Dermis blood vessel endothelial cell (primary cell): ENCODE measurements at places on chromosomes 4 and X.

GRCh38 chr4:185743722-185744487 lies 68.1 kb downstream of the SORBS2 start:
- no peak for DNase-seq

- DNase-seq, result no peak
These were observed 15.3 kb upstream of the ANXA5 start for GRCh38 chr4:121712001-121712651.

DNA sequence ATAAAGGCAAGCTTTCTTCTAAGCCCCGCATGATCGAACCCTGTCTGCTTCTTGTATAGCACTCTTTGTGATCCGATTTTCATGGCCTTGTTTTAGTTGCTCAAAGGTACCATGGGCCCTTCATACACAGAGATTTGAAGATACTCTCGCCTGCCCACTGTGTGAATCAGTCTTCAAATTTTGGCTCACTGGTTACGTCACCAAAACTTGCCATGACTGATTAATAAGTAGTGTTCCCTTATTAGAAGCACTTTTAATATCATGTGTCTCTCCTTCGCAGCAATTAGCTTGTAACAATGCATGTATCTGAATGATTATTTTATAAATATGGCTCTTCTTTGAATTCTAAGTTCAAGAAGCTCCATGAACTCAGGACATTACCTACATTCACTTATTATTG lies 880.5 kb downstream of the STPG2 start:
- no peak for DNase-seq

- no peak for DNase-seq
These were observed 5.0 kb upstream of the SCML1 start for GRCh38 chrX:17732138-17732783.

- DNase-seq, result no peak
These were observed 96.5 kb downstream of the FRMPD4 start for GRCh38 chrX:12234534-12235329.

DNA sequence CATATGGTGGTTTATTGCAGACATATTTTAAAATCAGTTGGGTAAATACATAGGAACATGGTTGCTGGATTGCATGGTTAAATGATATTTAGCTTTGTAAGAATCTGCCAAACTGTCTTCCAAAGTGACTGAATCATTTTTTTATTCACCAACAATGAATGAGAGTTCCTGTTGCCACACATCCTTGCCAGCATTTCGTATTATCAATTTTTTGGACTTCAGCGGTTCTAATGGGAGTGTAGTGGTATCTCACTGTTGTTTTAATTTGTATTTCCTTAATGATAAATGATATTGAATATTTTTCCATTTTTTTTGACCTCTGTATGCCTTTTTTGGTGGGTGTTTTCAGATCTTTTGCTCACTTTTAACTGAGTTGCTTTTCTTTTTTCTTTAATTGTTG lies 1.4 kb upstream of the MTHFD2L start:
- peak; percentile 16 for DNase-seq

GRCh38 chr4:73540826-73541225 lies 59.3 kb downstream of the AFM start:
- no peak for DNase-seq

DNA sequence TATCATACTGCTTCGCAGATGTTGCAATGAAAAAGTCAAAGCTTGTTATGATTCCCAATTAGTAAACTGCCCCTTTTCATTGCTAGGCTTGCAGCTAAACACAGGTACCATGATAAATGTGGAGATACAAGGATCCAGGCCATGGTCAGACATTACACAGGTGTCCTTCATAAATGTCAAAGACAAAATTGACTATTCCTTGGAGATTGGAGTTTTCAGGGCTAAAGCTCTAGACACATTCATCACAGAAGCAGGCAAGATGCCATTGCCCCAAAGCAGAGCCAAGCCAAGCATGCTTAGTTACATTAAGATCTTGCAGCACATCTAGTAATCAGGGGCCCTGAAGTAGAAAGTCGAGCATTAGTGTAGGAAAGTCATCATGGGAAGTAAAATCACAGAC lies 111.3 kb upstream of the INTU start:
- DNase-seq, result no peak

DNA sequence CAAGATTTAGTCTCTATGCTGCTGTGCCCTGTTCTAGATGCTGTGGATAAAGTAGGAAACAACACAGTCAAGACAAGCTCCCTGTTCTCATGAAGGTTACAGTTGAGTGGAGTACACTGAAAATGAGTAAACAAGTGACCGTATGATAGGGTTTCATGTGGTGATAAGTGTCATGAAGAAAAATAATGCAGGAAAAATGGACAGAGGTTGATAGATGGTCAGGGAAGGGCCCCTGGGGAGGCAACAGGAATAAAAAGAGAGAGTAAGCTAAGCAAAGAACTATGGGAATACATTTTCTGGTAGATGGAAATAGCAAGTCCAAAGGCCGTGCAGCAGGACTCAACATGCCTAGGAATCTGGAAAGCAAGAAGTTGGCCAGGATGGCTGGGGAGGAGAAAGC lies 394.0 kb downstream of the DTHD1 start:
- DNase-seq, result no peak

DNA sequence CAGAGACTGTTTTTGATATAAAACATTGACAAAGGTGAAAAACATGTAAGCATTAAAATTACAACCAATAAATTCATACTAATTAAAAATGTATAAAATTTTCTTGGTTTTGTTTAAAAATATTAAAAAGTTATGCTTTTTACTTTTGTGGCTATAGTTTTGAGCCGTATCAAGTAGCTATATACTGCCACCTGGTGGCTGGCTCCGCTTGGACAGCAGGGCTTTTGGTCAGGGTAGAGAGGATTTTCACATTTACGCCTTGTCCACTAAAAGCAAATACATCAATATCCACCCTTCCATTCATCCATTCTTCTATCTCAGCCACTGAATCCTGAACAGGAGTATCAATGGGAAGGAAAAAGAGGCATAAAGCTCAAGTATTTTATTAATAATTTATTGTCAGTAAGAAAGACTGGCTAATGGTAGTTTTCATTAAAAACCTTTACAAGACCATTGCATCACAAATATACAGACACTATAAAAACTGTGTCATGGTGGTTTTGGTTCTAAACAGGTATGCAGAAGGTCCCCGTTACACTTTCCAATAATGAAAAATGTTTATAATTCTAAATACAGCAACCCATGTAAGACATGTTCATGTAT lies 32.1 kb upstream of the MTNR1A start:
- peak; percentile 75 for DNase-seq

- DNase-seq, result no peak
These were observed 50.6 kb downstream of the NHS start for GRCh38 chrX:17425551-17425950.

DNA sequence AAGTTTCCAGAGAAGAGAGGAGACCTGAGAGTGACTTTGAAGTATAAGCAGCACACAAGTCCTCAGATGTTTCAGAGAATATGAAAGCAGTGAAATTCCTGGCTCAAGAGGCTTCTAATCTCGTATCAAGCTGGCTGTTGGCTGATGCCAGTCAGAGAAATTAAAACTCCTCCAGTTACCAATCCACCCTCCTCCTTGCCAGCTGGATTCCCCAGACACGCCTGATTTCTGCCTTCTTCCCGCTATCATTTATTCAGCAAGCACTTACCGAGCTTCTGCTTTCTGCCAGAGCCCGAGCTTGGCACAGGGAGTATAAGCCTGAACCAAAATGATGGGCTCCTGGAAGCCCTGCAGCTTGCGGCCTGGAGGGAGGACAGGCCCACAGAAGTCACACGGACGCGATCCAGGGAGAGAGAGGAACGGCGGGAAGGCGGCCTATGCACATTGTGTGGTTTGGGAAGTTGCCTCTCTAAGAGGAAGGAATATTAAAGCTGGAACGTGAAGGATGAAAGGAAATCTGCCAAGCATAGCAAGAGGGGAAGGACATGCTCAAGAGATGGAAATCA lies 102.4 kb upstream of the TBL1X start:
- no peak for DNase-seq

- DNase-seq, result no peak
These were observed 33.6 kb upstream of the MXD4 start for GRCh38 chr4:2295500-2295899.

DNA sequence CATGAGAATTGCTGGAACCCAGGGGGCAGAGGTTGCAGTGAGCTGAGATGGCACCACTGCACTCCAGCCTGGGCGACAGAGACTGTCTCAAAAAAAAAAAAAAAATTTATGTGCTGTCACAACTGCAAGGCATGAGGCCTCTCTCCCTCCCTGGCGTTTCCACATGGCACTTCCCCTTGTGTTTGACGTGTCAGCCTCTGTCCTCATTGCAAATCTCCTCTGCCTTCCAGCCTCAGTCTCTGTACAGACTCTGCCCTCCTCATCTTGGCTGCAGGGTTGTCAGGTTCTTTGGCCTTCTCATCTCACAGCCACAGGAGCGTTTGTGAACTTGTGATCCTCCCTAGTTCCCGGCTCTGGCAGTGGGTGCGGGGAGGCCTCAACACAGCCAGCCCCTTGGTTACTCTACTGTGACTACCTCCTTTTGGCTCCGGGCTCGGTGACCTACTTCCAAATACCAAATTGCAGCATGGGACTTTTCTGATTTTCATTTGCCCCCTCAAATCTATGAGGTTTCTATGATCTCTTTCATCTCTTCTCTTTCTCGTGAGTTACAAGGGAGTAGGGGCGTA lies 250.0 kb downstream of the CBR4 start:
- no peak for DNase-seq

- peak; percentile 80 for DNase-seq
These were observed 587.6 kb upstream of the DIPK2B start for GRCh38 chrX:45788315-45788714.

DNA sequence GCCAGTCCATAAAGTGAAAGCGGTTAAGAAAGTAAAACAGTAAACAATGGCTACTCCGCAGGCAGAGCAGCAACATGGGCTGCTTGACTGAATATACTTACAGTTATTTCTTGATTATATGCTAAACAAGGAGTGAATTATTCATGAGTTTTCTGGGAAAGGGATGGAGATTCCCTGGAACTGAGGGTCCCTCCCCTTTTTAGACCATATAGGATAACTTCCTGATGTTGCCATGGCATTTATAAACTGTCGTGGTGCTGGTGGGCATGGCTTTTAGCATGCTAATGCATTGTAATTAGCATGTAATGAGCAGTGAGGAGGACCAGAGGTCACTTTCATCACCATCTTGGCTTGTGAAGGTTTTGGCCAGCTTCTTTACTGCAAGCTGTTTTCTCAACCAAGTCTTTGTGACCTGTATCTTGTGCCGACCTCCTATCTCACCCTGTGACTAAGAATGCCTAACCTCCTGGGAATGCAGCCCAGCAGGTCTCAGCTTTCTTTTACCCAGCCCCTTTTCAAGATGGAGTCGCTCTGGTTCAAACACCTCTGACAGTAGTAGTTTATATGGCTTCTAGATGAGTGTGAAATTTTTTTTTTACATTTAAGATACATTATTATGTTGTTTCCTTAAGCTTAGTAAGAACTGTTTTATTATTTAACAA lies 514.8 kb upstream of the TENM3 start:
- no peak for DNase-seq

DNA sequence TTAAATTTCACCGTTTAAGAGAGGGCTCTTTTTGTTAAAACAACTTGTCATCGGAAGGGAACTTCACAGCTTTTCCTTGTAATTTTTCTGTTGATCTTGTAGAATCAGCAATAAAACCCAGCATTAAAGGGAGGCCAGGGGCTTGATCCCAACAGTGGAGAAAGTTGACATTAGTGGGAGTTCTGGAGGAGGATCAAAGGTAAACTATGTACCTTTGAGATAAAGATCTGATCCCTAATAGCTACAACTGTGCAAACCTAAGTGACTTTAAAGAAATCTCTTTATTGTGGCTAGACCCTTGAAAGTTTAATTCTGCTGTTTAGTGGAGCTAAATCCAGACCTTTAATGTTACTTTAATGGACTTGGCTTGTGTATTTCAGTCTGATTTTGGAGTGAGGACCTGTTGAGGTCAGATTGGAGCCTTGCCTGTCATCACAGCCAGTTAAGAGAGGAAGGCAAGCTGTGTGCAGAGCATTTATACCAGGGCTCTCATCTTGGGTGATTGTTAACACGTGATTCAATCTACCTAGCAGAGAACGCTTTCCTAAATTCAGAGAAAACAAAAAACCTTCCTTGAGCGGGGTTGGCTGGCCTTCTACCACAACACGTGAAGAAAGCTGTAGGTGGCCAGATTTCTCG lies 1.7 kb downstream of the DOCK11 start:
- DNase-seq, result no peak

- no peak for DNase-seq
These were observed 539.1 kb upstream of the MAGEB18 start for GRCh38 chrX:25599061-25599460.

DNA sequence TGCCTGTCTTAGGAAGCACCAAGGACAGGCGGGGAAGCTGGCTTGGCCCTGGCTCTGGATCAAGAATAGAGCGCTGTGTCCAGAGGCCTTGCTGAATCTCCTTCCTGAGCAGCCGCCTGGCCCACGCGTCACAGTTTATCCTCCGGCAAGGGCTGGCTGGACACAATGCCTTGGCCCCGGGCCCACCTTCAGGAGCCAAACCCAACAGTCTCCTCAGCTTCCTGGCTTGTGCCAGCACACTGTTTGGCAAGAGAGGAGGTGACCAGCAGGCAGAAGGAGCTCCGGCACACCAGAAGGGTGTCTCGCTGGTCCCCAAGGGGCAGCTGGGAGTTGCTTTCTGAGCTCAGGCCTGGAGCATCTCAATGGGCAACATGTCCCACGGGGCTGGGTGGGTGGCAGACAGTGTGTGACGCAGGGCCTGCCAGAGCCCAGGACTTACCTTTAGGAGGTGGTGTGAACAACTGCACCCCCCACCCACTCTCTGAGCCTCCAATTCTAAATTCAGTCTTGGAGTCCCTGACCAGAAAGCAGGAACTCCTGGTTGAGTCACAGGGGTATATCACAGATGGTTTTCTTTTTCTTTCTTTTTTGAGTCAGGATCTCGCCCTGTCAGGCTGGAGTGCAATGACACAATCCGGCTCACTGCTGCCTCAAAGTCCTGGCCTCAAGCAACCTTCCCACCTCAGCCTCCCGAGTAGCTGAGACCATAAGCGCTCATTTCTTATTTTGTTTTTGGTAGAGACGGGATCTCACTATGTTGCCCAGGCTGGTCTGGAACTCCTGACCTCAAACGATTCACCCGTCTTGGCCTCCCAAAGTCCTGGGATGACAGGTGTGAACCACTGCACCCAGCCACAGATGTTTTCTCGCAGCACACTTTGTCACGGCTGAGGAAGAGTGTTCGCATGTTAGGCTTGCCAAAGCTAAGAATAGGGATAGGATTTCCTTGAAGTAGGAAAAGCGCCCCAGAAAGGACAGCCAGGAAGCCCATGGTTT lies 361.2 kb downstream of the BCOR start:
- DNase-seq, result peak; percentile 93

- DNase-seq, result no peak
These were observed 1.3 kb upstream of the PCYT1B start for GRCh38 chrX:24648495-24648894.

GRCh38 chrX:40145923-40146261 lies 48.1 kb upstream of the BCOR start:
- no peak for DNase-seq
